NCI-H2081 (cell line): ENCODE measurements at places on chromosomes 1 and 21.

DNA sequence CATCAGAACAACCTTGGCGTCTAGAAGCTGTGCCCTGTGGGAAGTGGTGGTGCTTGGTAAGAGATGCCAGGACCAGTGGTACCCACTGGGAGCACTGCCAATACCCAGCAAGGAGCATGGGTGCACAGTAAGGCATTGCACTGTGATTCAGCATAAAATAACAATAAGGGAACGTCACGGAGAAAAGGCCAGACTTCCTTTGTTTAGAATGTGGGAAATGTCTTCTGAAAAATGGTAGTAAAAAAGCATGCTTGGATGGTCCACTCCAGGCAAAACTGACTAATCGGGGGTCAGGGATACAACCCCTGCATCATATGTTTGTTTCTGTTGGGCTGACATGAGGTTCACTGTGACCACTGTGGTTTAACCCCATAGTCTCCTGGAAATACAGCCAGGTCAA is 14.7 kb downstream of the METTL18 start:
- no peak for DNase-seq

DNA sequence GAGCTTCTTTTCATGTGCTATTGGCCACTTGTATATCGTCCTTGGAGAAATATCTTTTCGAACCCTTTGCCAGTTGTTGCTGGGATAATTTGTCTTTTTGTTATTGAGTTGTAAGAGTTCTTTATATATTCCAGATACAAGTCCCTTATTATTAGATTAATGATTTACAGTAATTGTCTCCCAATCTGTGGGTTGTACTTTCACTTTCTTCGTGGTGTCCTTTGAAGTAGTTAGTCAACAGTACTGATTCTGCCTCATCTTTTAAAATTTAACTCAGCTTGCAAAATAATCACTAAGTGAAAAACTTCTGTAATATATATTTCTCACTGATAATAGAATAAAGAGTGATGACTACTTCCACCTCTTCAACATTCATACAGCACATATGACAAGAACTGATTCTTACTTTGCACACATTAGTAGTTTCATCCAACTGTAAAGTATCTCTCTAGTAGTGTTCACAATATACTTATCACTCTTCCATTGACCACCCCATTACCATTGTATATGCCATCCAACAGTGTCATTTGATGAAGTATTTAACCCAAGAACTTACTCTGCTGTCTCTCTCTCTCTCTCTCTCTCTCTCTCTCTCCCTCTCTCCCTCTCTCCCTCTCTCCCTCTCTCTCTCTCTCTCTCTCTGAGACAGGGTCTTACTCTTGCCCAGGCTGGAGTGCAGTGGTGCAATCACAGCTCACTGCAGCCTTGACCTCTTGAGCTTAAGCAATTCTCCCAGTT is 104.2 kb upstream of the DMRTA2 start:
- no peak for DNase-seq

GRCh38 chr1:174775621-174776020 is 224.1 kb upstream of the CACYBP start:
- DNase-seq = no peak

DNA sequence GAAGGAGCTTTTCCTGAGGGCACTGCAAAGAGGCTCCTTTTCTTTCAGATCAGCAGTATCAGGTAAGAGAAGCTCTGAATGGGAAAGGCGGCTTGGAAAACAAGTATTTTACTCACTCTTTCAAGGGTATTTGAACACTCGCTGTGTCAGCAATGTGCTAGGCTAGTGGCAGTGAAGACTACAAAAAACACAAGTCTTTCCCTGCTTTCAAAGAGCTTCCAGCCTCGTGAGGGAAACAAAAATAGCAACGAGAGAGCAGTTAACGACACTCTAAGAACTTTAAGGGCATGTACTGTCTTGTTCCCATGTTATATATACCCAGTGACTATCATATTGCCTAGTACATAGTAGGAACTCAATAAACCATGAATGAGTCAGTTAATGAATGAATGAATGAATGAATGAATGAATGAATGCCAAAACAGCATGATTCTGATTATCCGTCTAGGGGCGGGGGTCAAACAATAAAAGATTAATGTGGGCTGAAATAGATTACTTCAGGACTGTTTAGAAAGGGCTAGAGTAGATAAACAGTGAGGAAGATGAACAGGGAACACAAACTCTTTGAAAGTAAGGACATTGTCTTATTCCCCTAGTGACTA is 14.2 kb upstream of the MCOLN3 start:
- no peak for DNase-seq

- DNase-seq = no peak
Measured at GRCh38 chr1:119631086-119631432, 17.0 kb downstream of the ZNF697 start.

- no peak for DNase-seq
Measured at GRCh38 chr1:207754974-207755700, 3.3 kb downstream of the CD46 start.

GRCh38 chr1:162305969-162306368 is 70.7 kb downstream of the SPATA46 start:
- DNase-seq = no peak

GRCh38 chr1:47449822-47450552 is 12.1 kb downstream of the FOXD2 start:
- DNase-seq = no peak

DNA sequence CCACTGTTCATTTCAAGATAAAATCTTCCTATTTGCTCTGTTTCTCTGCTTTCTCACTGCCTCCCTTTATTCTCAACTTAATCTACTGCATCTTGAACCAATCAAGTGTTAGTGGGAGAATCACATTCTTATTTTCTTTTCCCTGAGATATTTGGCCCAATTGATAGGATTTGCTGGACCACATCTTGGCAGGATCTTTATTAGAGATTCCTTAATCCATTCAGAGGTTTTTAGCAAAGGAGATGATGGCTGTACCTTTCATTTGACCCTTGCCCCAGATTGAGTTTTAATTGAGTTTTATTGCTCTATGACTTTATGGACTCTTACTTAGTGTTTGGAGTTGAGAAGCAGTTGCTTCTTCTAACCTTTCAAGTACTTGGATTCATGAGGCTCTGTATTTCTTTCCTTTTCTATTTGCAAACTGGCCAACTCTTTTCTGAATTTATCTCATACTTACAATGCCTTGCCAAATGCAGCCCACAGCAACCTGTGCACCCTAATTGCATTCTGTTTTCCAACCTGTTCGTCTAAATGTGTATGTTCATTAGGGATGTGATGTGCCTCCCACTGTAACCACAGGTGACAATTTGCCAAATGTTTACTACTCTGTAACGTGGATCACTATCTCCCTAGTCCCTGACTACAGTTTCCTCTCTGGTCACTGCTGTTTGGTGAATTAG is 274.8 kb upstream of the KAZN start:
- no peak for DNase-seq

- DNase-seq = no peak
Measured at GRCh38 chr1:68344208-68344607, 105.5 kb downstream of the RPE65 start.

- DNase-seq = no peak
Measured at GRCh38 chr1:211616231-211616964, 37.4 kb upstream of the SLC30A1 start.

GRCh38 chr1:209504571-209504970 is 78.9 kb upstream of the CAMK1G start:
- DNase-seq = no peak

DNA sequence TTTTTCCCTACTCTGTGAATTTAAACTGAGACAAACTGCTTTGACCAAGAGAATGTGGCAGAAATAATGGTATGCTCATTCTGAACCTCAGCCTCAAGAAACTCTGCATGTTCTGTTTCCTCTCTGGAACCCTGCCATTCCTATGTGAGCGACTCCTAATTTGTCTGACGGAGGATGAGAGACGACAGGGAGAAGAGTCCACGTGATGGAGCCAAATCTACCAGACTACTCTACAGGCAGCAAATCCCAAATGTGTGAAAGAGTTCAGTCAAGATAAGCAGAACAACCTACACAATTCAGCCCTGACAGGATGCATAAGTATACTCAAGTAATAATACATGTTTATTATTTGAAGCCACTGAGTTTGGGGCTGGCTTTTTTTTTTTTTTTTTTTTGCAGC is 153.5 kb downstream of the DPYD start:
- no peak for DNase-seq

DNA sequence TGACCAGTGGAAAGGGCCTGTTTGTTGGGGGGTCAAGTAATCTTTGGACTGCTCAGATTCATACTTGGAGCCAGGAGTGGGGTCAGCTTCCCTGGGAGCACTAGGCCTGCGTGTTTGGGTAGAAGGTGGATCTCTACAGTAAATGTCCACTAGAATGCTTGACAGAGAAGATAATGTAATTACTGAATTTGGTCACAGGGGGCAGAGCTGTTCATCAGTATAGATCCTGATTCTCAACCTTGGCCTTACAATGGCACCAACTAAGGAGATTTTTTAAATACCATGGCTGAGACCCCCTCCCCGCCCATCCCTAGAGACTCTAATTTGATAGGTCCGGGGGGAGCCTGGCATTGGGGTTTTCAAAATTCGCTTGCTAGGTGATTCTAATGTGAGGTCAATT is 217.5 kb upstream of the PLXNA2 start:
- no peak for DNase-seq

- no peak for DNase-seq
Measured at GRCh38 chr1:61979729-61980128, 214.9 kb upstream of the L1TD1 start.

DNA sequence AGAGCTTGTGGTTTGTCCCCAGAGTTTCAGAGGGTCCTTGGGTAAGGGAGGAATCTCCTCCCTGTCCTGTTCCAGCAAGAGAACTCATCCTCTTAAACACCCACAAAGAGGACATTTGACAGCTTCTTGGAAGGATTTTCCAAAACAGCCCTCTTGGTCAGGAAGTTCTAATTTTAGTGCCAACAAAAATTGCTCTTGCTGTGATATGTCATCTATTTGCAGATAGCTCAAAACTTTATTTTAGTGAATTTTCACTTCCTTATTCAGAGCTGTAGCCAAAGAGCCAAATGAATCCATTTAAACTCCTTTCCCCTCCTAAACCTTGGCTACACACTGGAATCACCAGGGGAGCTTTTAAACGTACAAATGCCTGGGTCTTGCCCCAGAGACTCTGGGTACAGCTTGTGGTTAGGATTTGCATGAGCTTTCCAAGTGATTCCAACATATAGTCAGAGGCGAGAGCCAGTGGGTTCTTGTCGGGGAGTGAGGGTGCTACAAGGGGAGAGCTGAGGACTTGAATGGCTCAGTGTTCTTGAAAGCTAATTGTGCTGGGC is 11.8 kb upstream of the RASSF5 start:
- no peak for DNase-seq

- no peak for DNase-seq
Measured at GRCh38 chr1:198176179-198176578, 19.4 kb downstream of the NEK7 start.

DNA sequence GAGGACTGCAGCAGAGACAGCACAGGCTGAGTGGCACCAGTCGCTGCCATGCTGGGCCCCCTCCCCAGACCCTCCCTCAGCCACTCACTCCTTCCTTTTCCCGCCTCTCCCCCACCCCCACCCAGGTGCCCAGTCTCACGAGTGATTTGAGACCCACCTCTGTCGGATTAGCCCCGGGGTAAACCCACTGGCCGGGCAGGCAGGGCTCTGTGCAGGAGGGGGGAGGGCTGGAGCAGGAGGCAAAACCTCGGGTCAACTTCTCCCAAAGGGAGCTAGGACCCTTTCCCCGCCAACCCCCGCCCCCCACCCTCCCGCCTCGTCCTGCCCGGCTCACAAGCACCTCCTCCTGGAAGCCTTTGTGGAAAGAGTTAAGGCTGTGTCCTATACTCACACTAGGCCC is 3.5 kb upstream of the MRPL24 start:
- DNase-seq = no peak

DNA sequence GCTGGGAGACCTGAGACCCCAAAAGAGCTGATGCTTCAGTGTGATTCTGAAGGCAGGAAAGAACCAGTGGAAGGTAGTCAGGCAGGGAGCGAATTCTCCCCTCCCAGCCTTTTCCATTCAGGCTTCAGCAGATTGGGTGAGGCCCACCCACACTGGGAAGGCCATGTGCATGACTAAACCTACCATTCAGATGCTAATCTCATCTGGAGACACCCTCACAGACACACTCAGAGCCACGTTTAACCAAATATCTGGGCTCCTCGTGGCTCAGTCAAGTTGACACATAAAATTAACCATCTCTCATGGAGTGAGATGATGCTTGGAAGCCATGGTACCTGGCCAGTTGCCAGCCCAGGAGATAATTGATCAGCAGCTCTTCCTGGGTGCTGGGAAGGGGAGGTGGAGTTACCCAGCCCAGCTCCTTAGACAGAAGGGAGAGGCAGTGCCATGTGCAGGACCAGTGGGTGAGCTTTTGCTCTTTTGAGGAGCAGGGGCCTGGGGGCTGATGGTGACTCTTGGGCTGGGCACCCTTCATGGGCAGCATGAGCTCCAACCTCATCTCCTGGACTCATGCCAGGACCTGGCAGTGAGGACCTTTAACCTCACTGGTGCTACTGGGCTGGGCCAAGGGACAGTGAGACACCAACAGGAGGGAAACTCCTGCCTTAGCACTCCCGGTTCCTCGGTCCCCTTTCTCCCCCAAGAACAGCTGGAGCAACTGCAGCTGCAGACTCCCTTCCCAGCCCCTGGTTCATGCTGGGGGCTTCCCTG is 89.0 kb upstream of the ACTL8 start:
- DNase-seq = no peak

- DNase-seq = no peak
Measured at GRCh38 chr1:213582976-213583567, 404.7 kb upstream of the PROX1 start.

- DNase-seq = no peak
Measured at GRCh38 chr1:197567442-197567841, 207.8 kb downstream of the DENND1B start.

DNA sequence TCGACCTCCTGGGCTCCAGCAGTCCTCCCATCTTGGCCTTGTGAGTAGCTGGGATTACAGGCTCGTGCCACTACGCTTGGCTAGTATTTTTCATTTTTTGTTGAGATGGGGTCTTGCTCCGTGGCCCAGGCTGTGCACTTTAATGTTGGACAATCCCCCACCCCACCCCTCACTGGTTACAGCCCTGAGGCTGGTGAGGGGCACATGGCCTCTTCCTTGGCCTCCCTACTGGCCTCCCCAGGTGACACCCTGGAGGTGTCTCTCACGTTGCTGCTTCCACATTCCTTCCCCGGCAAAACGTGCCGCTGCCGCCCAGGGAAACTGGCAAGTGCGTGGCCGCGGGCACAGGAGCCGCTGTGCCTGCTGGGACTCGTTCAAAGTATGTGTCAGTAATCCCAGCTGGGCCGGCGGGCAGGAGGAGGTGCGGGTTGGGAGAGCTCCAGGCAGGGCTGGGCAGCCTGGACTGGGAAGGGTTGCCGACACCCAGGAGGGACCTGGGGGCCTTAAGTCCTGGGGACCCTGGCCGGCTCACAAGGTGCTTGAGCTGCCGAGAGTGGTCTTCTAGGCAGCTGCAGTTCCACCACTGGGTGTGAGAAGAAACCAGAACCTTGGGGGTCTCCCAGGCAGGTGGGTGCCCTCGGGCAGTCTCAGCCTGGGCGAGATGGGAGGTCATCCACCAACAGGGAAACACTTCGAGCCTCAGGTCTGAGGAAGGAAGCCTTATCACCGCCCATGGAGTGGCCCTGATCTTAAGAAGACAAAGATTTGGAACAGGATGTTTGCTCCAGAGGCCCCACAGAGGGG is 6.5 kb downstream of the WNT3A start:
- no peak for DNase-seq
